GM12864 (cell line): ENCODE measurements at places on chromosomes 4 and X.

DNA sequence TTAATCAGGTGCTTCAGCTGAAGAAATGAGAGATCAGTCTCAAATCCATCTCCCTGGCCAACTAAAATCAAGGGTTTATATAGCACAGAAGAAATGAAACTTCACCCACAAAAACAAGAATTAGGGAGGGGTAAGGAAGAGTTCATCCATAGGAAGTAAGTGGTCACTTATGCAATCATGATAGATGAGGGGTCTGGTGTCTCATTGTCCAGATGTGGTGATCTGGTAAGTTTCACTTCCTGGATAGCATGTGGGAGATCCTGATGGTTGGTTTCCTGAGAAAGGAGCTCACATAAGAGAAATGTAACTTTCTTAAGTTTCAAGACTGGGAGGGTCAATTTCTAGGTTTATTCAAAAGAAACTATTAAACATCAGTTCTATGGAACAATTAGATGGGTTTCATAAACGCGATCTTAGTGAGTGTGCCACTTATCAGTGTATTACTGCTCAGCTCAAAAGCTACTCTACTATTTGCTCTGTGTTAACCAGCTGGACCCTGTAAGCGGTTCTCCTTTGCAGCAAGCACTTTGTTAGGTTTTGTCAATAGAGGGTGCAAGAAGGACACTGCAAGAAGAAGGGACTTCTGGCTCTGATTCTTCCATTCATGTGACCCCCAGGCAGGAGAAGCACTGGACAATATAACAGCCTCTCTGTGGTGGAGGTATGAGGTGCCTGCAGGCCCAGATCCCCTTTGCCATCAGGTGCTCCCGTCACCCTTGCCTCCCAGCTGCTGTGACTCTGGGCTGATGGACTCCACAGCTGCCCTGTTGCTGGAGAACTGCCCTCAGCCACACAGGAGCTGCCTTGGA, 35.4 kb upstream of the HPSE start:
- DNase-seq = no peak

- no peak for DNase-seq
Observed at GRCh38 chr4:106316773-106317409, 541 bp downstream of the AIMP1 start.

- no peak for DNase-seq
Observed at GRCh38 chr4:153649572-153649991, 34.5 kb upstream of the TLR2 start.

GRCh38 chr4:144645631-144646522, at the start of gene HHIP:
Gene HHIP (plus strand): TSS chr4:144646156. CDS start chr4:144646676, 520 bp downstream.
- DNase-seq = no peak

DNA sequence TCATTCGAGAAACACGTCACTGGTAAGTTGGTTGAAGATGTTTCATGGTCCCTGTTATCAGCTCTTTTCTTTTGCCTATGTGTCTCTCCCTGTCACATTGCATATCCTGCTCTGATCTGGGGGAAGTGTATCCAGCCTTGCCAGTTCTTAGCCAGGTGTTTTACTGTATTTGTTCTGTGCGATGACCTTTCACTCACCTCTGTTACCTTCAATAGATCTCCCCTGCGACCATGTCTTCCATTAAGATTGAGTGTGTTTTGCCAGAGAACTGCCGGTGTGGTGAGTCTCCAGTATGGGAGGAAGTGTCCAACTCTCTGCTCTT, 2.6 kb downstream of the RGN start:
- no peak for DNase-seq

DNA sequence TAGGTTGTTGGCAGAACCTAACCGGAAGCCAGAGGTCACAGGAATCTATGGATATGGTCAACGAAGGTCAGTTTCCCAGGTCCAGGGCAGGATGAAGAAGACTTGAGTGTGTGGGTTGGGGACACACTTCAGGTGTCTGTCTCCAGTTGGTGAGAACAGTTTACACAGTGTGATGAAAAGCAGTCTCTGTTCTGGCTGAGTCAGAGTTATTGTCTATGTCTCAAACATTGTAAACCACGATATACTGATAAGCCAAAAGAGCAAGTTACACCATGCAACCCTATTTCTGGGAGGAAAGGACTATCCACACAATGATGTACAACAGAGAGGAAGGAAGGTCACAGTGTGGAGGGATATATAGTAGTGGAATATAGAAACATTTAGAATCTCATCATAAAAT, 187.1 kb upstream of the C1QTNF7 start:
- no peak for DNase-seq

- DNase-seq = no peak
Observed at GRCh38 chr4:112279882-112280315, 5.8 kb downstream of the TIFA start.

GRCh38 chr4:40649321-40649720, 19.7 kb upstream of the RBM47 start:
- no peak for DNase-seq

DNA sequence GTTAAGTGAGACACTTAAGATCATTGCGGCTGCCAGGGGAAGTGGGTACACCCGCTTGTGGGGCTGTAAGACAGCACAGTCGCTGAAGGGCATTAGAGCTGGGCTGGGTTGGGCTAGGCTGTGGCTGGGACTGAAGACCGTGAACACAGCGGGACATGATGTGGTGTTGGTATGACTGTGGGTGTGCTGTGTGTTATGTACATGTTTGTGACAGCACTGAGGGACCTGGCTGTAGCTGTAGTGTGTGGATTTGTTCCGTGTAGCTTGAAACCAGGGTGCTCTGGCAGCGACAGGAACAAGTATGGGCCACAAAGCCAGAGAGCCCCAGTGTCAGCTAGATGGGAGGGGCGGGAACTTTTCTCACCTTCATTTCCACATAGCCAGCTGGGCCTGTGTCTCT, 82.1 kb downstream of the NHSL2 start:
- DNase-seq = no peak

DNA sequence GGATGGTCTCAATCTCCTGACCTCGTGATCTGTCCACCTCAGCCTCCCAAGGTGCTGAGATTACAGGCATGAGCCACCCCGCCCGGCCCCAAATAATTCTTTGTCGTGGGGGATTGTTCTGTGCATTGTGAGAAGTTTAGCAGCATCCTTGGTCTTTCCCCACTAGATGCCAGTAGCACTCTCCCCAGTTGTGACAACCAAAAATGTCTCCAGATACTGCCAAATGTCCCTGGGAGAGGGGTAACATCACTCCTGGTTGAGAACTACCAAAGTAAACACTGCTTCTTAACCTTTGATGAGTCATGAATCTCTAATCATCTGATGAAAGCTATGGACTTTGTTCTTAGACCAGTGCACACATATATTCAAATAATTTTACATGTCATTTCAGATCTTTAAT, 90.7 kb upstream of the BRS3 start:
- DNase-seq = no peak

DNA sequence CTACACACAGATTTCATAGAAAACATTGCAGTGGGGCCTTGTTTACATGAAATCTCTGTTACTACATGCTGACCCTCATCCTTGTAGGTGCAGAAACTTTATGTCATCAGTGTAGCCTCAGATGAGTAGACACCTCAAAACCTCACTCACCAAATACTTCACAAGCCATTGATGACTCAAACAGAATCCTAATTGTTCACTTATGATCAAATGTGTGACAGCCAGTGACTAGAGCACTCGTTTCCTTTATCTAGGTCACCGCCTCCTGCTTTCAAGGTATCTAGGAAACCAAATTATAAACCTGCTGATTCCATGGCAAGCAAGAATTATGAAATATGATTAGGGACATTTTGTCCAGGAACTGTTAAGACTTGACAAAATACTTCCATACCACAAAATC, 255.8 kb upstream of the GPRIN3 start:
- DNase-seq = no peak

- no peak for DNase-seq
Observed at GRCh38 chr4:57369446-57369845, 259.3 kb upstream of the IGFBP7 start.

- no peak for DNase-seq
Observed at GRCh38 chrX:33062041-33062440, 149.3 kb downstream of the DMD start.

DNA sequence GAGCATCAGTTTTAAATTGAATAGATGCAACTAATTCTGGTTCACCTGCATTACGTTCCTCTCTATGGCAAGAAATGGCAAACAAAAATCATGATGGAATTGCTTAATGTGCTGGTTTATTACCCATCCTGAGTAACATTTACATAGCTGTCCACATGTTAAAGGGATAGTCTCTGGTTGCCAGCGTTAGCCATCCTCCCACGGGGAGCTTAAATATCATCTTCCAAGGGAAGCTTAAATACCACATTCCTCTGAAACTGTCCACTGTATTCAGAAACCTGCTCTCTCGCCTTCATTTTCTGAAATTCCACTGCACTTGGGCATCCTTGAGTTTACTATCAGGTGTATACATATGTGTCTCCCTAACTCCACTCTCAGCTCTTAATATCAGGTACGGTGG, 586.6 kb downstream of the TLL1 start:
- no peak for DNase-seq

- DNase-seq = no peak
Observed at GRCh38 chr4:66636349-66636748, 909.0 kb downstream of the CENPC start.

DNA sequence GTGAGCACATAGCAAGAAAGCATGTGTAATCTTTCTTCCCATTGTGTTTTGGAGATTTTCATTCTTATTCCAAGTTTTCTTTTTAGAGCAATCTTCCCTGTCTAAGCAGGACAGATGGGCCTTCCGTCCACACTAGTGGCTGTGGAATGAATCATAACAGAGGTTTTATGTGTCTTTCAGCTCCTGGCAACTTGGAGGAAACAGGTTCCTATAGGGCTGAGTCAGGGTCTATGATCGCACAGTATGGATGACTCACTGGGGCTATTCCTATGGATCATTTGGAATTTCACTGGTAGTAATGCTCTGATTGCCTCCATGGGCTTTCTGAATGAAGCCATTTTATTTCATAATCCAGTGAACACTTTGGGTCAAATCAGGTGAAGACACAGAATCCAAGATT, 51.8 kb upstream of the CBLL2 start:
- no peak for DNase-seq

DNA sequence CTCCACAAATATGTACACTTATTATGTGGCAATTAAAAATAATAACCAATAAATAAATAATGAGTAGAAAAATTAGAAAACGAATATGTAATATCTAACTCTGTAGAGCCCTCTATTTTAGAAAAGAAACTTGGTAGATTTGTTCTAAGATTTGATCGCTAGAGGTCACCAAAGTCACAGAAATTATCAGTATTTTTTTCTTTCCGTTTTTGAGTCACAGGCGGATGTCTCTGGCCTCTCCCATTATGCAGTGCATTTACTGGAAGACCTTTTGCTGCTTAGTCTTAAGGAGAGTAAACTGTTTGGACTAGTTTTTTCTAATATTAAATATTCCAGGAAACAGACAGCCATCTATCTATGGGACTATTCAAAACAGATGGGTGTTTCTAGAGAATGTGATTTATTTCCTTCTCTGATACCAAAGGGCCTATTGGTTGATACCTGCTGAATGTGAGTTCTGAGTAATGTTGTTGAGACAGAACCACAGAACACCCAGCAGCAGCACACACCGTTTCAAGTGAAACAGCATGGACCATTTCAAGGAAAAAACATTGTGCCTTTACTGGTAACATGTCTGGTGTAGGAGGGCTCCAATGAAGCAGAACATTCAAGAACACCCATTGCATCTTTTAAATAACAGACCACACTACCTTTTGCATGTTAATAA, 34.0 kb upstream of the GYPA start:
- DNase-seq = peak; percentile 4

DNA sequence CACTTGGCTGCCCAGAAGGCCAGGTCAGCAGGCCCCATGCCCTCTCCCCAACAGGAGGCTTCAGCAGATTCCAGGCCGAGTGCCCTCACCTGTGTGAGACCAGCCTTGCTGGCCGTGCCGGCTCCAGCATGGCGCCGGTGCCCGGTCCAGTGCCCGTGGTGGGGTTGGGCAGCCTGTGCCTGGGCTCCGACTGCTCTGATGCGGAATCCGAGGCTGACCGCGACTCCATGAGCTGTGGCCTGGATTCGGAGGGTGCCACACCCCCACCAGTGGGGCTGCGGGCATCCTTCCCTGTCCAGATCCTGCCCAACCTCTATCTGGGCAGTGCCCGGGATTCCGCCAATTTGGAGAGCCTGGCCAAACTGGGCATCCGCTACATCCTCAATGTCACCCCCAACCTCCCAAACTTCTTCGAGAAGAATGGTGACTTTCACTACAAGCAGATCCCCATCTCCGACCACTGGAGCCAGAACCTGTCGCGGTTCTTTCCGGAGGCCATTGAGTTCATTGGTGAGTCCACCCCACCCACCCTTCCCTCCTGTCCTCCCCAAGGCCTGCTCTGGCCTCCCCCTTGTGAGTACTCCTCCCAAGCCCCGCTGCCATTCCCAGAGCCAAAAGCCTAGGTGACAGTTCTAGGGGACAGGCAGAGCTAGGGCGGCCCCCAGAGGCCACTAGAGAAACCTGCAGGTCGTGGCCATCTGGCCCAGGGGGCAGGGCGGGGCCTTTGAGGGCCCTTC, 2.3 kb downstream of the DUSP9 start:
- no peak for DNase-seq

- no peak for DNase-seq
Observed at GRCh38 chr4:20454515-20454914, 202.8 kb downstream of the SLIT2 start.

- DNase-seq = no peak
Observed at GRCh38 chr4:21652508-21653231, 295.9 kb downstream of the KCNIP4 start.

DNA sequence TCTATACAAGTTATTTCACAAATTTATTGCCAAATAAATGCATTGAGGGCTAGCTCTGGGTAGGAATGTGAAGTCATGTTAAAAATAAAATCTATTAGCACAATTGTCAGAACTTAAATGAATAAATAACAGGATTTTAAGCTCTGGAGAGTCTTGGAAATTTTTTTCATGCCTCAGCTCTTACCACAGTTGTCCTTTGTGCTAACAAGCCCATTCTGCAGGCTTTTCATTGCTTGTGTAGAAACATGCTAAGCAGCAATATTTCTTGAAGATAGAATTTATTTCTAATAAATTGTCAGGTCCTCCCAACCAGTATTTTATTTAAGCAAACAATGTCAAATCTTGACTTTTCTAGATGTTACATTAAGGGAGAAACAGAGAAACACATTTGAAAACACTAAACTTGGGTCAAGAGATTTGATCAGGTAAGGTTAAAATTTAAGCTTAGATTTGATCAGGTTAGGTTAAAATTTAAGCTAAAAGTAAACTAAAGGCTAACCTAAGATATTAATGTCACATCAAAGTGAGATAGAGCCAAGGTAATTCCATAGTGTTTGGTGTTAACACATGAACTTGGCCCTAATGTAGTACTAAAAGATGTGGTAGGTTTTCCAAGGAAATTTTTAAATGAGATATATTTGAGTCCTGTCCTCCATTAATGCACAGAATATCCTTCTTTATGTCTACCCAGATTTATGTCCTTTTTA, 179.1 kb upstream of the IL1RAPL1 start:
- no peak for DNase-seq

GRCh38 chr4:53119680-53120079, 246.2 kb downstream of the SCFD2 start:
- no peak for DNase-seq

- no peak for DNase-seq
Observed at GRCh38 chr4:142614621-142615323, 231.3 kb downstream of the INPP4B start.
